Stimulated activated CD8-positive, alpha-beta memory T cell treated with anti-CD3 and anti-CD28 coated beads, Interleukin-2, amount 100 ng/mL, for 1 hour (primary cell): ENCODE measurements at places on chromosomes 6 and 20.

GRCh38 chr6:118667988-118668387, 16.6 kb upstream of the CEP85L start:
- no peak for DNase-seq

GRCh38 chr6:155080881-155081845, 86.0 kb downstream of the TIAM2 start:
- no peak for DNase-seq

- peak; percentile 14 for DNase-seq
Observed at GRCh38 chr6:30101444-30102413, 11.2 kb downstream of the TRIM31 start.

- DNase-seq = no peak
Observed at GRCh38 chr20:51758978-51759544, 9.1 kb downstream of the ATP9A start.

GRCh38 chr6:30562470-30563425, 5.7 kb downstream of the PRR3 start:
- no peak for DNase-seq

DNA sequence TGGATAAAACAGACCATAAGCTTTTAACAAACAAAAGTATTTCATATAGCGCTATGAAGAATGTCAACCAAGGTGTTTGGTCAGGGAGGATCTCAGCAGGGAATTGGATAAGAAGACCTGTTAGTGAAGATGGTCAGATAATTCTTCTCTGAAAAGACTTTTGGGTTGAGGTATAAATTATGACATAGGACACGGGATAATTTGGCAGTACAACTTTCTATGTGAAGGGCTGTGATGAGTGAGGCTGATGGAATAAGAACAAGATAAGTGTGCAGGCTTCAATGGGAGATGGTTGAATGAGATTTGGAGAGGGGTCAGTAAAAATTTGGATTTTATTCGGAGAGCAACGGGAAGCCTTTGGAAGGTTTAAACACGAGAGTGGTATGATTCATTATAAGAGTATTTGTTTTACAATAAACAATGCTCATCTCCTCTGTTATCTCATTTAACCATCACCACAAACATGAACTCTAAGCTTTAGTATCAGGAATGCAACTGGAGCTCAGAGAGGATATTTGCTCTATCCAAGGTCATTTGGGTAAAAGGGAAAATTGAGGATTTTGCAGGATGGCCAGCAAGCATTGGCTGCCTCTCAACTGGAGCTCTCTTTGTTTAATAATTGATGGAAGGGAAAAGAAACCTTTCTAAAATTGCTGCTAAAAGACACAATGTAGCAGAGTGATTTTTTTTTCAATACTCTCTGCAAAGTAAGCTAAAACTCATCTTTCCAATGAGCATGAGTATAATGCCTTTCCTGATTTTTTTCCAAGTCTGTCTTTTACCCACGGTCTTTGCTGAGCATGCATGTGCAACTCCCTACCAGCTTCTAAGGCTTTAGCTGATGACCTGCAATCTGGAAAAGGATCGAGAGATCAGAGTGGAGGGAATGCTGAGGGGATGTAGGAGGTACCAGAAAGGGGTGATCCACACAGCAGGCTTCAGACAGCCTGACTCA, 534.0 kb downstream of the CBLN4 start:
- DNase-seq = no peak

DNA sequence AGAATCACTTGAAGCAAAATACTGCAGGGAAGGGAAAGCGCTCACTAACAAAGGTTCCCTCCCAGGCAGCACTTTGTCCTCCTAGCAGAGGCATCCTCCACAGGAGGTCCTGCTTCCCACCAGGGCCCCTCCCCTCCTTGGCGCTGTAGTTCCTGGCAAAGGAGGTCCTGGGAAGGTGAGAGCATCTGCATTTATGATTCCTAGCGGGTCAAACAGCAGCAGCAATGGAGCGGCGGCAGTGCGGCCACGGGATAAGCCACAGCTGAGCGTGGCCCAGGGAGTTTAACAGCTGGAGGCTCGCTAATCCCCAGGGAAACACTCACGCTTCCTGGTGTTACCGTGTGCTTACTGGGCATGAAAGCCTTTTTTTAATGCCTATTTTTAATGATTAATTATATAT, 185.8 kb downstream of the TTLL2 start:
- no peak for DNase-seq

GRCh38 chr6:122399348-122400120, at the start of gene HSF2:
Gene HSF2 (plus strand): TSS chr6:122399652. CDS start chr6:122399738, 86 bp downstream.
- DNase-seq = peak; percentile 82

DNA sequence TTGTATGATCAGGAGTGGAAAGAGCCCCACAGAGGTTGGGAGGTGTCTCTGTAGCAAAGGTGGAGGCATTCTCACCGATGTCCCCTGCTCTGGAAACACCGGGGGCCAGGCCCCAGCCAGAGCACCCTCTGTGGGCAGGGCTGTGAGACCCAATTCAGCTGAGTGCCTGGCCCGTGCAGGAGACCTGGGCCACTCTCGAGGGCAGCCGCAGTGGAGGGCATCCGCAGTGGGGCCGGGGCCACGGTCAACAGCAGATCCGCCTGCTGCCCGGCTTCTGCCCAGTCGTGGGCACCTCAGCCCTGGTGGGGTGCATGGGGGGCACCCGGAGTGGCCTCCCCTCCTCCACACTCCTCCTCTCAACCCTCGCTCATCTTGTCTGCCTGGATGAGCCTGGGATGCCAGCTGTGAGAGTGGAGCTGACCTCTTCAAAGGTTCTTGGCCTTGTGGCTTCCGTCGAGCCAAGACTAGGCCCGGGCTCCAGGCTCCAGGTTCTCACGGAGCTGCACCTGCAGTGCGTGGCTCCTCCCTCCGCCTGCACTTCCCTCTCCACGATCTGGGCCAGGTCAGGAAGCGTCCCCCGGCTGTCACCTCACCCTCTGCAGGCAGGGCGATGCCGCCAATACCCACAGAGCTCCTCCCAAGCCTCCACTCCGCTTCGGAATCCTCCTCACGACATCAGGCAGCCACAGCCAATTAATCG, 134.8 kb downstream of the TAF4 start:
- DNase-seq = no peak

- DNase-seq = no peak
Observed at GRCh38 chr6:168518348-168518745, 77.4 kb downstream of the SMOC2 start.

- no peak for DNase-seq
Observed at GRCh38 chr20:25223179-25223661, 24.7 kb upstream of the PYGB start.

DNA sequence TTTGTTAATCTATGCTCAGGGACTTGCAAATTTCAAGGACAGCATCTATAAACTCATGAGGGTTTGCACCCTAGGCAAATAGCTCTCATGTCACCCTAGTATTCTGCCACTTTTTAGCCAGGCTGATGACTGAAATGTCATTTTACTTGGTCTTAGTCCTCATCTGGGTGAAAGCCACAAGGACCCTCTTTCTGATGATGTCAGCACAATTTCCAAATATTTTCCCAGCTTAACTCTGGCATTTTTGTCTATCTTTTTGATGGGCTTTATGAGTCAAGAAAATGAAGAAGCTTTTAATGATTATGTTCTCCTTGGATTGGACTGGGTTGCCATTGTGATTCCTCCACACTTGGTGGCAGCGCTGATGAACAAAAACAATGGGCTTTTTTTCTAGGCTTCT, 420.1 kb upstream of the BTBD3 start:
- DNase-seq = no peak

- no peak for DNase-seq
Observed at GRCh38 chr6:38027685-38028373, 208.3 kb downstream of the ZFAND3 start.

DNA sequence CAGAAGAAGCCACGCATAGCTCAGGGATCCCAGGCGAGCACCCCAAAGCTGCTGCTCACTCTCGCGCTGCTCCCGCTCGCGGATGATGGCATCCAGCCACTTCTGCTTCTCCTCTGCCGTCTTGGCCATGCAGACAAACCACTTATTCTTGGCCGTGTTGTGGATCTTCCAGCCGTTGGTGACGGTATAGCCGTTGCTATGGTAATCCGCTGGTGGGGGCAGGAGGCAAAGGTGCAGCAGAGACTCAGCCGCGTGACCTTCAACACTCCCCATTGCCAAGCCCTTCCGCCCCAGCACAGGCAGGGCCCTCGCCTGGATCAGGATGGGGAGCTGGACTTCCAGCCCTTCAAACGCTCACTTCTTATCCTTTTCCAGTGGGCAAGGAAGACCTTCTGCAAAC, 136.9 kb downstream of the PREX1 start:
- DNase-seq = no peak

DNA sequence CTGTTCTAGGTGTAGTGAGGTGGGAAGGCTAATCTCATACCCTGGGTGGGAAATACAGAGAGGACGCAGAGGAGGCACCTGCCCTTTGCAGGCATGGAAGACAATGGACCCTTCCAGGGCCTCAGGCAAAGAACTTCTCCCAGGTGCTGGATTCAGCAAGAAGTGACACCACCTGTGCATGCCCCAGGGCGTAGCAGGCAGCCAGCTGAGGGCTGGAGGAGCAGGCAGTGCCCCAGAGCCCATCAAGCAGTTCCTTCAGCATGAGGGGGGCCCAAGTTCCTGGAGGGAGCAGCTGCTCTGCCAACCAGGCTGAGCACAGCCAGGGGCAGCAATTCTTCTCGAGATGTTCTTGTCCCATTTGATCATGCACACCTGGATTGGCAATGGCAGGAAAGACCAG, 170.3 kb upstream of the PDE10A start:
- no peak for DNase-seq

DNA sequence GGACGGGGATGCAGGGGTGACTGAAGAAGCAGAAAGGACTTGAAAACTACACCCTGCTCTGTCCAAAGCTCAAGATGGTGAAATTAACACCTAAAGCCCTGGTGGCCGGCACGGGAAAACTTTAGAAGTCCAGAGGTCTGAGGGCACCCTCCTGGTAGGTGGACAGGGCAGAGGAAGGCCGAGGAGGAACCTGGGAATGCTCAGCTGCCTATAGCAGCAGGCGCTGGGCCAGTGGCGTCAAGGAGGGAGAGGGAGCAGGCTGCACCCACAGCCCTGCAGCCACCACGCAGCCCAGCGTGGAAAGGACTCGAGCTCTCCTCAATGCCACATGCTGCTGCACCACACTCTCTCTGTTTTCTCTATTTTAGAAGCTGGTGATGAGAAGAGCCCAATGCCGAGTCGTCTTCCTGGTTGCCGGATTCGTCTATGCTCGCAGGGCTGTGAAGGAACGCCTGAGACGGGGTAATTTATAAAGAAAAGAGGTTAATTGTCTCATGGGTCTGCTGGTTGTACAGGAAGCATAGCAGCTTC, 248.3 kb upstream of the AFDN start:
- no peak for DNase-seq

DNA sequence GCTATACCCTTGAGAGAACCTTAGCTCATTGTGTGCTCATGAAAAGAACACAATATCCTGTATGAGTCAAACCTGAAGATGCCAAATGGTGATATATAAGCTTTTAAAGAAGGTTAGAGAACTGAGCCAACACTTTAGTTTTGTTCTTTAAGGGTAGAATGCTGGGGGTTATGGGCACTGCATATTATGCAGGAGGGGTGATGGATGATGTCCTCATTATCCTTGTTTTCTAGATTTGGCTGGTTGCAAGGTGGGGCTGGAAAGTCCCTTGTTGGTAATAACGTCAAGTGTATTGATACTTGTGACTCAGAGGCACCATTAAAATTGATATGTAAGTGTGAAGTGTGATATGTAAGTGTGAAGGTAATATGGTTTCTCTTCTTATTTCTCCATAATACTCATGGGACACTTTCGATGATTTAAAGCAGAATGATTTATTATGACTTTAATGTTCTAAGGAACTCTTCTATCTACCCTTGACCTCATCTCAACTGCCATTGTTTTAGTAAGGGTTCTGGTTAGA, 113.7 kb upstream of the DTNBP1 start:
- DNase-seq = no peak

DNA sequence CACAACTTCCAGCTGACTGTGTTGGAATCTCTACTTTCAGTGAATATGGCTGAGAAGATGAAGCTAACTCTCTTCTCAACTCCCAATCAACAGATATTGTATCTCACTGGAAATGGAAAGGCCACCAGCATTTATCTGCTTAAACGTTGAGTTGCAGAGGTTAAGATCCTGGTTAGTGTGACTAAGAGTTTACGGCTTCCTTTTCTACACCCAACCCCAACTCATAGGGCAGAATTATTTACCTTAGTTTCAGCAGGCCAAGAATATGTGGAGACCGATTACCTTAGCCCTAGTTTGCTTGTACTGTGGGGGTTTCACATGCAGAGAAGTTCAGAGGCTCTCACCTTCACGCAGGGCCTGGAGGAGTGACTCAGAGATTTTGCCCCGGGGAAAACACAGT, 1026.6 kb downstream of the EYS start:
- no peak for DNase-seq
